ENCODE measurements at places on chromosomes 5 and 9.

GRCh38 chr9:136603216-136603615 is 57.4 kb upstream of the NOTCH1 start:
- no peak for DNase-seq

DNA sequence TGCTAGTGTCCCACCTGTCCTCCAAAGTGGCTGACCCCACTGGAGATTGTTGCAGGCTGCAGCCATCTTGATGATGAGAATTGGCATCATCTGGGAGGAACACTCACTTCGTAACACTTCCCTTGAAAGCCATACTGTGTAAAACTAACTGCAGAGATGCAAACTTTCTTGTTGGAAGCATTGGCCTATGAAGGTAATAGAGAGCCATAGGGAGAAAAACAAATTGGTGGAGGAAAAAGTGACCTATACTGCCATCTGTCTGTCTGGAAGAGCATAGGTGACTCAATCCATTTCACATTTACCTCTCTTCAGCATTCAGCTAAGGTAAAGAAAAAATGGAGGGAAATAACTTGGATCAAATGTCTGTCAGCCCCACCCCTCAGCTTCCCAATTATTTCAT is 473.4 kb downstream of the NTRK2 start:
- DNase-seq = no peak

DNA sequence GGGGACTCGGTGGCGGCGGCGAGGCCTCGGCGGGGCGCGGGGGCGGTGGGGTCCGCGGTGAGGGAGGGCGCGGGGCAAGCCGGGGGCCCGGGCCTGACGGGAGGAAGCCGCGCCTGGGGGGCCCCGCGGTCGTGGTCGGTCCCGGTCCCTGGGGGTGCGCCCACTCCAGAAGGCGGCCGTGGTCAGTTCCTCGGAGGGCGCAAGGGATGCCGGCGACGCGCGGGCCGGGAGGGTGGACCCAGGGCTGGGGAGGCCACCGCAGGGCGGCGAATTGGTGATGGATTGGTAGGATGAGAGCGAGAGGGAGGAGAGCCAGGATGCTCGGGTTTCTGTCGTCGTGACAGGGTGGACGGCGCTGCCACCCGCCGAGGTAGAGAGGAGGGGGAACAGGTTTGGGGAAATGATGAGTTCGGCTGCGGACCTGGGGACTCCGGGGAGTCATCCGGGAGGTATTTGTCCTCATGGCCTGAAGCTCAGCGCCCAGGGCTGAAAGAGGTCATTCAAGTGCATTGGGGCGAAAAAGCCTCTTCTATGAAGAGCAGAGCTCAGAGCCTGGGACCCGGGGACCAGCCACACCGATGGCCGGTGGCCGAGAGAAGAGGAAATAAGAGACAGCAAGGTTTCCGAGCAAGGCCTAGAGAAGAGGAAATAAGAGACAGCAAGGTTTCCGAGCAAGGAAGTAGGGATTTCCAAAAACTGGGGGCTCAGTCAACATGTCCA is 557 bp downstream of the GNG10 start:
- peak; percentile 31 for DNase-seq

DNA sequence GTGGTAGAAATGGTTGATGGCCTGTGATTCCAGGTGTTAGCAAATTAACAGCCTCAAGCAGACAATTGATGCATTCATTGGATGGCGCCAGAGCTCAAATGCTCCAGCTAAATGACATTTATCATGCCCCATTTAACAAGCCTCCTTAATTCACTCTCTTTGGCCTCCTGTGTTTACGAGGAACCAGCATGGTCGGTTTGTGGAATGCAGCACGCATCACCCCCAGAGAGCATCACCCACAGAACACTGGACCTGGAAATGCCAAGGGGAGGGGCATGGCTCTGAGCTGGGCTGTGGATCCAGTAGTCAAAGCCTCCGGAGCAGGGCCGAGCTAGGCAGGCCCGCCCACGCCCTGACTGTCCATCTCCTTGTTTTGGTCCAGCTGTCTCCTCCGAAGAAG is 434.0 kb downstream of the GADD45G start:
- DNase-seq = no peak

DNA sequence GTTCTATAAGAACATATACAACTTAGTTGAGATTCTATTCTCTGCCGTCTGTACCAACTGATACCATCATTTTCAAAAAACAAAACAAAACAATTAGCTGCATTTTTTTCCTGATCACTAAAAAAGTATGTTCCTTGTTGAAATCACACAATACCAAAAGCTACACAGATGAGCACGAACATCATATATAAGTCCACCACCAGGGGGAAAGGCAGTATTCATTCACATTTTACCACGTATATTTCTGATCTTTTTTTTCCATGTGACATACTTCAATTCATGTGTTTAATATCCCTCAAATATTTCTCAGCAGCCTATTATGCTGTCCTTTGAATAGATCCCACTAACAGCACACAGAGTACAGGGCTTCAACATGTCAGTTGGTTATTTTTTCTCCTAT is 40.6 kb downstream of the IRX2 start:
- no peak for DNase-seq

DNA sequence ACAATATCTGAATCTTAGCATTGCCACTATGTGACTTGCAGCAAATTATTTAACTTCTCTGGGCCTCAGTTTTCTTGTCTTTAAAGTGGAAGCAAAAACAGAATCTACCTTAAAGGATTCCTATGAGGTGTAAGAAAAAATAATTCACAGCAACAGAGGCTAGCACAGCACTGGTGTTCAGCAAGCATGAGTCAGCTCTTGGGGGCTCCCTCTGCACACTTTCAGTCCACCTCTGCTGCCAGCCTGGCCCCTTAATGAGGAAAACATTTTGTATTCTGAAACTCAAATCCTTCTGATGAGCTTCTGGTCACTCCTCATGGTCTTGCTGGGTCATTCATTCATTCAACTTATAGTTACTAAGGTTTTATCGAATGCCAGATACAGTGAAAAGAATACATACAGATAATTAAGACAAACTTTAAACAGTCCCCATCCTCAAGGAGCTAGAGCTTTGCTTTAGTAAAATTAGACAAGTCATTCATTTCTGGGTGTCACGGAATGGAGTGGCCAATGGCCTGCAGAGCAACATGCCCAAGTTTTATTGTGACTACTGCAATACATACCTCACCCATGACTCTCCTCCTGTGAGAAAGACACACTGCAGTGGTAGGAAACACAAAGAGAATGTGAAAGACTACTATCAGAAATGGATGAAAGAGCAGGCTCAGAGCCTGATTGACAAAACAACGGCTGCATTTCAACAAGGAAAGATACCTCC is 26.8 kb upstream of the IQGAP2 start:
- no peak for DNase-seq

GRCh38 chr5:133869519-133870335 is 98.7 kb downstream of the C5orf15 start:
- no peak for DNase-seq

GRCh38 chr5:171588790-171589189 is 169.3 kb downstream of the FGF18 start:
- DNase-seq = no peak

DNA sequence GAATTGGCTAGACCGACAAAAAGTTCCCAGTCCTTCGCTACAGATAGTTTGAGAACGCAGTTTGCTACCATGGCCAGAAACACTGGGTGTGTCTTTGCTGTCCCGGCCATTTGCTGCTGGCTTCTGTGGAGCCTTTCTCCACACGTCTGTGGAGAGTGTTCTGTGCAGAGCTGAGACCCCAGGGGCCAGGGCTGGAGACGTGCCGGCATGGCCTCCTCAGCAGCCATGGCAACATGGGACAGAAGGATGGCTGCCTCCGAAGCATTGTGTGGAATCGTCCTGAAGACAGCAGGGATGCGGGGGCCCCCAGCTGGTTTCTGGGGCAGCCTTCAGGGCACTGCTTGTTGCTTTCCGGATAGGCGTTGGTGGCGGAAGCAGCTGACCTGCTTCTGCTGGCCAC is 142.8 kb downstream of the GADD45G start:
- no peak for DNase-seq

GRCh38 chr5:43152946-43153345 is 32.2 kb downstream of the ZNF131 start:
- no peak for DNase-seq

DNA sequence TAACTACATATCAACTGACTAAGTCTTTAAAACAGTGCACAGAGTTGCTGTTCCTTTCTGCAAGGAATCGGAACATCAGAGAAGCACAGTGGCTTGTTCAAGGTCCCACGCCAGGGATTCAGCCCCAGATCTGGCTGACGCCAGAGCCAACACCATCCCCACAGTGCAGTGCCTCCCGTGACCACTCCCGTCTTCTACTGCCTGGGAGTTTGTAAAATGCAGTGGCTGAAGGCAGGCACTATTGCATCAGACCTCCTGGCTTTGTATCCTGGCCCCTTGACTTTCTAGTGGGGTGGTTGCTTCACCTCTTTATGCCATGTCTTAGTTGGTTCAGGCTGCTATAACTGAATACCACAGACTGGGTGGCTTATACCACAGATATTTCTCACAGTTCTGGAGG is 131.0 kb downstream of the NSG2 start:
- no peak for DNase-seq

DNA sequence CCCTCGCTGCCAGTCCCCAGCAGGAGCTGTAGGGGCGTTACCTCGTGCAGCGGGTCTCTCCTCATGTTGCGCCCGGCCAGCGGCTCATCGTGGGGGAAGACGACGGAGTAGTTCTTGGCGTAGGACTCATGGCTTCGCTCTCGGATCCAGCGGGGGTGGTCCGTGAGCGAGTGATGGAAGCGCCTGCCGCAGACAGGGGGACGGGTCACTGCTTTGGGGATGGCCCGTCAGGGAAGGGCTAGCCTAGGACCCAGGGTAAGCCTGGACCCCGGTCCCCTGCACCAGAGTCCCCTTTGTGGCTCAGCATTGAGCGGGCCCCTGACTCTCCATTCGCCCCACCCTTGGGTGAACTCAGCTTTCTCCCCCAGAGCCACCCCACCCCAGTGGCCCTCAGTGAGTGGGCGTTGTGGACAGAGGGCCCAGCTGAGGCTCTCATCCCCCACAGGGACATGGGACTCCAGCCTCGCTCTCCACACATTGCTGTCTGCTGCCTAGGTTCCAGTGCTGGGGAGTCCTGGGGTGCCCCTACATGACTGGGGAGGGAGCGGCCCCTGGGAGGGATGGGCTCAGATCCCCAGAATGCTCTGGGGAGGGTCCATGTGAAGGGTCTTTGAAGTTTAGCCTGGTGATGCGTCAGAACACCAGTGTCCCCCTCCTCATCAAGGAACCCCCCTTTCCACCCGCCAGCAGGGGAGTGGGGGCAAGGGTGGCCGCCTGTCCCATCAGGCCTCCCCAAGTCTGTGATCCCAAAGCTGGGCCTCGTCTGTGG is 29.7 kb downstream of the SARDH start:
- no peak for DNase-seq

- DNase-seq = no peak
These were observed 6.8 kb downstream of the RALGDS start for GRCh38 chr9:133113949-133114885.

GRCh38 chr5:118678746-118679145 is 309.6 kb downstream of the DTWD2 start:
- no peak for DNase-seq

- DNase-seq = no peak
These were observed 176.4 kb downstream of the PDZD2 start for GRCh38 chr5:31815376-31815775.

DNA sequence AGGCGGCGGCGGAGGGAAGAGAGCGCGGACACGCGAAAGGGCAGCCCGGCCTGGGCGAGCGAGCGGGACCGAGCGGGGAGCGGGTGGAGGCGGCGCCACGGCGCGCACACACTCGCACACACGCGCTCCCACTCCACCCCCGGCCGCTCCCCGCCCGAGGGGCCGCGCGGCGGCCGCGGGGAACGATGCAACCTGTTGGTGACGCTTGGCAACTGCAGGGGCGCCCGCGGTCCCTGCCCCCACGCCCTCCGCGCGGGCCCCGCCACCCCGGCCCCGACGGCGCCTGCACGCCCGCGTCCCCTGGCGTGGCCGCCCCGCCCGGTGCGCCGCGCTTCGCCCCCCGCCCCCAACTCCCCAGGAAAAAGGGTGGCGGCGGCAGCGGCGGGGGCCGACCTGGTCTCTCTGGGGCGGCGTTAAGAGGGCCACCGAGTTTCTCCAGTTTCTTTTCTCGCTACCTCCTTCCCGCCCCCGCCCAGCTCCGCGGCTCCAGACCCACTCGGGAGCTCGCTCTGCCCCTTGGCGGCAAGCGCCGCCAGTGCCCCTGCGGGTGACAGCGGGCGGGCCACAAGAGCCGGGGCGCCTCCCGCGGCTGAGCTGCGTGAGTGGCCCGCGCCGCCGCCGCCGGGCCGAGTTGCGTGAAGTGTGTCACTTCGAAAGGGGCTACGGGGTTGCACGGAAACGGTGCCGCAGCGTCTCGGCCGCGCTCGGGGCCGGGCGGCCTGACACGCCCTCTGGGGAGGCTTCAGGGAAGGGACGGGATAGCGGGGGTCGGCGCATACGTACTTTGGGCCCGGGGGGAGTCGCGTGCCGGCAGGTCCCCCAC is at the start of gene NR3C1:
Gene NR3C1 (minus strand): TSS at position 94 of the 823 bp plus-strand sequence. CDS start 2,847 bp downstream, outside the sequence.
- peak; percentile 86 for DNase-seq

GRCh38 chr5:66616520-66617225 is 20.5 kb downstream of the MAST4 start:
- no peak for DNase-seq

DNA sequence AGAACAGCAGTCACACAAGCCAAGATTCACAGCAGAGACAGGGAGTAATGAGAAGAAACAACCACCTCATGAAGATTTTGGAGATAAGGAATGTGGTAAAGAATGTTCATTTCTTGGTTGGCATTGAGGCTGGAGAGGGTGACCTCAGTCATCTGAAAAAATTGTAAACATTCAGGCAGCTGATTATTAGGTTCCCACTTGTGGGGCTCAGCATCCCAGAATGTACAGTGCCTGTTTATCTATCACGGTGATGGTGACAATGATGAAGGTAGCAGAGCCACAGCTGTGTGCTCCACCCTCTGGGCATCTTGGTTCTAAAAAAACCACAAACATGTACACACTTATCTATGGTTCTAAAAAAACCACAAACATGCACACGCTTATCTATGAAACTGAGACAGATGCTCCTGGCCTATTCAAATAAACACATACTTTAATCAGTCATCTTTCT is 143.9 kb upstream of the MOCS2 start:
- no peak for DNase-seq

GRCh38 chr5:179379321-179379890 is 34.1 kb upstream of the ADAMTS2 start:
- no peak for DNase-seq

- no peak for DNase-seq
These were observed 818.2 kb downstream of the TLR4 start for GRCh38 chr9:118522093-118523028.

DNA sequence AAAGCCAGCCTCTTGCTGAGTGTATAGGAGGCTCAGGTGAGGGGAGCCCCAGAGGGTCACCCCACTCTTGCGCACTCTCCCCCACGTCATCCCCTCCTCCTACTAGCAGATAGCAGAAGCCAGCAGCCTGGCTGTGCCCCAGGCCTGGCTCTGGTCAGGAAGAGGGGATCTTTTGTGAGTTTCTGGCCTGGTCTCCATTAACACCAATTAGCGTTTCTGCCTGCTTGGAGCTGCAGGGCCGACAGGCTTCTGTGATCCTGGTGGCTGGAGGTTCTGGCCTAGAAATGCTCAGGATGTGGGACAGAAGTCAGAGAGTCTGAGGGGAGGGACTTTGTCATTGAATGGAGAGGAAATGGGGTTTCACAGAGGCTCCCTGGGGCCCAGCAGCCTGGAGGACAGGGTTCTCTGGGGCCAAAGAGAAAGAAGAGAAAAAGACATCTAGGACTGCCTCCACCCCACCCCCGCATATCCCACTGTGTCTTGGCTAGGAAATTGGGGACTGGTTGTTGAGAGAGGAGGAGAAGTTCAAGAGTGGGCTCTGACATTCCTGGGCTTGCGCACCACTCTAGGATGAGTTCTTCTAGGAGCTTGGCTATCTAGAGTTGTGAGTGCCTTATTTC is 47.5 kb upstream of the ARAP3 start:
- no peak for DNase-seq

- DNase-seq = no peak
These were observed 197.0 kb upstream of the SEMA6A start for GRCh38 chr5:116771466-116772151.
